ENCODE measurements at places on chromosomes 5 and 9. TPM values are rescaled to one million over a fixed set of nuclear protein-coding genes. Genes with fewer than 3 reads are reported as not detected.

The HK3 gene
- total RNA-seq = 0.93 TPM

DNA sequence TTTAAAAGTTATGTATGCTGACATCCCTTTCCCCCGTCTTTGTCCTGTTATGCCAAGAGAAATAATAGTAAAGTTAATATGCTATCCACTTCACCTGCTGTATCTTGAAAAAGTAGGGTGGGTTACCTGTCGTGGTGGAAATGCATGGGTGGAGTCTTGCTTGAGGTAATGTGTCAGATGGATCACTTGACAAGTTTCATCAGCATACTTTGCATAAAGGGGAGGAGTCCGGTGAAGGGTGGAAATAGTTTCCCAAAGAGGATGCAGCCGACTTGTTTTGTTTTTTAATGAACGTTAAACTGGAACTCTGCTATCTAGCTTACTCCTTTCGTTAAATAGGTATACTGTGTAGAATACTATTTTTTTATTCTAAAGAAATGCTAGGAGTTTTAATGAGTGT lies 9.0 kb upstream of the DMRT3 start:
- no peak for DNase-seq
- no peak overlapping the region for H3K27ac ChIP-seq
- H3K27me3 ChIP-seq = peaks cover 99% of the 10 kb centered on the region
- H3K4me1 ChIP-seq = peaks cover 33% of the 10 kb centered on the region

DNA sequence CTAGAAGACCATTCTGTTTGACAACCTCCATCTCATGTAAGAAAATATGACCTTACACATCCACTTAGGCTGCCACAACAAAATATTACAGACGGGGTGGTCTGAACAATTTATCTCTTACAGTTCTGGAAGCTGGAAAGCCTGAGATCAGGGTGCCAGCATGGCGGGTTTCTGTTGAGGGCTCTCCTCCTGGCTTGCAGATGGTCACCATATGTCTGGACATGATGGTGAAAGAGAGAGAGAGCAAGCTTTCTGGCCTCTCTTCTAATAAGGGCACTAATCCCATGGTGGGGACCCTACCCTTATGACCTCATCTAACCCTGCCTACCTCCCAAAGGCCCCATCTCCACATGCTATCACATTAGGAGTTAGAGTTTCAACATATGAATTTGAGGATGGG lies 66.0 kb downstream of the AMBP start:
- H3K4me1 ChIP-seq = no peaks in the 10 kb centered on the region
- H3K27me3 ChIP-seq = no peaks in the 10 kb centered on the region
- H3K36me3 ChIP-seq = peaks cover 20% of the 10 kb centered on the region
- H3K27ac ChIP-seq = no peak overlapping the region
- DNase-seq = peak; percentile 17

DNA sequence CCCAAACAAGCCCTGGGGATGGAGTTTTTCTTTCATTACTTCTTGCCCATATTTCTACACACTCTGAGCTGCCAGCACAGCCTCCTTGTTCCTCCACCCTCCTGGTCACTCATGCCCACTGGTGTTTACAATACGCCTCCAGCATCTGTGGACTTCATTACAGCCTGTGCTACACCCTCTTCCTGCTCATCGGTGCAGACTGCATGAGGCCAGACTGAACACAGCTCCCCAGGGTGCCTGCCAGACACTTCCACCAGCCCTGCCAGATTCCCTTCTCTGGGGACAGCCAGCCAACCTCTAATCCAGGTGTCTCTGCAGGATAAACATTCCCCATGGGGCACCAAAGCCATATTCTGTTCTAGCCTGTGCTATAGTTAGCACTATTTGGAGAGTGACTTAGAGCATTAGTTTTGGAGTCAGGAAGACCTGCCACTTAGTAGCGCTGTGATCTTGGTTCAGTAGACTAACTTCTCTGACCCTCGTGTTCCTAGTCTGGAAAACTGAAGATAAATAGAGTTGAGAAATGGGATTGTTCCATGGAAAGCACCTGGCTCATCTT lies 163.8 kb upstream of the KLF4 start:
- H3K27ac ChIP-seq = no peak overlapping the region
- no peaks in the 10 kb centered on the region for H3K4me1 ChIP-seq
- no peak overlapping the region for H3K4me3 ChIP-seq
- H3K36me3 ChIP-seq = no peaks in the 10 kb centered on the region
- DNase-seq = peak; percentile 50

Data from suprapubic skin (tissue), 4 donors.